ENCODE measurements at places on chromosomes 6 and 20.

DNA sequence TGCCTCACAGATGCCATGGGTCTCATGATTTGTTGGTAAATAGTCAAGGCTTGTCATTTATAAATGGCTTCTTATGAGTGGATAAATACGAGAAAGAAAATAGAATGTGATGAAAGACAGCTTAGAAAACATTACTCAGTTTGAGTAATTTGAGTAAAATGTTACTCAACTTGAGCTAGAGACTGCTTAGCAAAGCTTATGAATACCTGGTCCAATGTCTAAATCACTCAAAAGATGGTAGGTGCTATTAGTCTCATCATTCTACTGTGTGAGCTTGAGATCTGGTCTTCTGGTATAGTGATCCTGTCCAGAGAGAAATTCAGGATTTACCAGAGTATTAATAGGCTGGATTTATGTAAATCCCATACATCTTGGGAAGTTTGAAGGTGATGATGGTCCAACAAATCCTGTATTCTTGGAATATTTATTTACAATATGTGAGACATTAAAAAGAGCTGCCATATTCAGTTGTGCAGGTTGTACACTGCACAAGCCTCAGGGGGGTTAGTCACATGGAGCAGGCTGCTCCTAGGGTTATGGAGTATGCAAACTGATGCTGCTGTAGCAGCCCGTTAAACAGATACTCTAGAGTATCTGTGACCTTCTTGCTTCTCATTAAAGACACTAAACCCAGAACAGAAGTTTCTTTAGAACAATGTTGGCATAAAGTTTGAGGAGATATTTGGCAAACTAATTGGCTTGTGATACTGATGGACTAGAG is 112.9 kb downstream of the RCAN2 start:
- DNase-seq = no peak

- no peak for DNase-seq
These were observed 25.3 kb upstream of the TBC1D20 start for GRCh38 chr20:487655-488054.

DNA sequence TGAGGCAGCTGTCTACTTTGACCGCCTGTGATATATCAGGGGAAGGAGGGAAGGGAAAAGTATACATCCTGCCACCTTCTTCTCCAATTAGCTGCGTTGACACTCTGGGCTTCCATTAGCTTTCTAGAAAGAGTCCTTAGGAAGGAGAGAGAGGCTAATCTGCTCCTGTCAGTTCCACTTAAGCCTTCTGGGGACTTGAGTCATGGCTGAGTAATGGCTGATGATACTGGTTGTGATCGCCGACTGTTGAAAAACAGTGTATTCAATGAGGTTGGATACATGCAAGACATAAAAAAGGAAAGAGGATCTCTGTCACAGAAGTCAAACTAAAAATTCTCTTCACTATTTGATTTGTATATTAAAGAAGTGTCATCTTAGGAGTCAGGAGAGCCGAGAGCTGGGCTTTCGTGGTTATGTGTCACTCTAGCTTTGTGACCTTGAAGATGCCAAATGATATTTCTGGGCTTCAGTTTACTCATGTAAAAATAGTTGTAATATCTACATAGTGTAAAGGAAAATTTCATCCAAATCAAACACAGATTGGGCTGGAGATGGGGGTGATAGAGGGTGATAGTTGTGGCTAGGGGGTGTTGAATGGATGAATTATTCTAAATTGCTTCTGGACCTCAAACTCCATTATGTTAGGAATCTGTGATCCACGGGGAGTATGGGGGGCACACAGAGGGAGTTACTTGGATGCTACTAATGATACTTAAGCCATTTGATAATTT is 189.0 kb downstream of the UST start:
- DNase-seq = no peak

DNA sequence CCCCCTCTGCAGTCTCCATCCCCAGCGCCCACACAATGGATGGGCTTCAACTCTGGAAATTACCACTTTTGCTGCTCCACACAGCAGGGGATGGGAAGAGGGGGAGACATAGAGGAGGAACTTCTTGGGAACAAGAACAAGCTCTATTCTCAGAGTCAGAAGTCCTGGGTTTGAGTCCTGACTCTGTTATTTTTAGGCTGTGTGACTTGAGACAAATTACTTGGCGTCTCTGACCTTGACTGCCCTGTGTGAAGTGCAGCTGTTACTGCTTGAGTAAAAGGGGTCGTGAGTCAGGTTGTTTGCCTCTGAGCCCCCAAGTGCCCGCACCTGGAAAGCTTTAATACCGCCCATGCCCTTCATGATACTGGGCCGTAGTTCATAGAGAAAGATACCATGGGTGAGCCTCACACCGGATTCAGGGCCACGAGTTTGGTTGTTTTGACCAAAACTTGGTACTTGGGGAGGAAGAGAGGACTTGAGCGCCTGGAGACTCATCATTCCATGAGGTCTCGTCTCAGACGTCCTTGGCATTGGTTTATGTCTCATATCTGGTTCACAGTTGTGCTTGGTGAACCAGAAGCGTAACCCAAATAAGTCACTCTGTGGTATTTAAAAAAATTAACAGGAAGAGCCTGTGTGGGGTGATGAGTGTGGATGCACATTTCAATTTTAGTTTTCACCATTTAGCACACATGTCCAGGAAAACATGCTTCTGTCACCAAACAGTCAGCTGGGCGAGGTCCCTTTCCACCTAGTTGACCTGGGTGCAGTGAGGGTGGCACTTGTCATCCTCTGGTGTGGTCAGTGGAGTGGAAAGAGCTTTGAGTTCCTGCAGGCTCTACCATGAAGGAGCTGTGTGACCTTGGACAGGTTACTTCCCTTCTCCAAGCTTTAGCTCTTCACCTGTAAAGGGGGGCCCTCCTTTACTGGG is 75.6 kb downstream of the CDC5L start:
- DNase-seq = no peak

DNA sequence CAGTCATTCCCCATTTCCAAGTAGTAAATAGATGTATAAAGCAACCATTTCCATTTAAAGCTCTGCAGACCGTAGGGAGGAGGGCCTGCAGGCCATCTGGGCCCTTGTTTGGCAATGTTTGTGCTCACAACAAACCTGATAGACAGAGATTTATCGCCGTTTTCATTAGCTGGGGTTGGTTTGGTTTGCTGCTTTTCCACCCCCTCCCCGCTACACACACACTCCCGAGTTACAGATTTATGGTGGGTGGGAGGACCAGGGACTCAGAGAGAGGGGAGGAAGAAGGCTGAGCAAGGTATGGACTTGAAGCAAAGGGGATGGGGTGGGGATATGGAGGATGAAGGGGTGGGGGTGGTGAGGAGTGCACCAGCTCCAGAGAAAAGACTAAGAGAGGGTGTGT is 36.6 kb upstream of the FOXP4 start:
- DNase-seq = no peak
